ENCODE measurements at places on chromosomes 12 and 14.

DNA sequence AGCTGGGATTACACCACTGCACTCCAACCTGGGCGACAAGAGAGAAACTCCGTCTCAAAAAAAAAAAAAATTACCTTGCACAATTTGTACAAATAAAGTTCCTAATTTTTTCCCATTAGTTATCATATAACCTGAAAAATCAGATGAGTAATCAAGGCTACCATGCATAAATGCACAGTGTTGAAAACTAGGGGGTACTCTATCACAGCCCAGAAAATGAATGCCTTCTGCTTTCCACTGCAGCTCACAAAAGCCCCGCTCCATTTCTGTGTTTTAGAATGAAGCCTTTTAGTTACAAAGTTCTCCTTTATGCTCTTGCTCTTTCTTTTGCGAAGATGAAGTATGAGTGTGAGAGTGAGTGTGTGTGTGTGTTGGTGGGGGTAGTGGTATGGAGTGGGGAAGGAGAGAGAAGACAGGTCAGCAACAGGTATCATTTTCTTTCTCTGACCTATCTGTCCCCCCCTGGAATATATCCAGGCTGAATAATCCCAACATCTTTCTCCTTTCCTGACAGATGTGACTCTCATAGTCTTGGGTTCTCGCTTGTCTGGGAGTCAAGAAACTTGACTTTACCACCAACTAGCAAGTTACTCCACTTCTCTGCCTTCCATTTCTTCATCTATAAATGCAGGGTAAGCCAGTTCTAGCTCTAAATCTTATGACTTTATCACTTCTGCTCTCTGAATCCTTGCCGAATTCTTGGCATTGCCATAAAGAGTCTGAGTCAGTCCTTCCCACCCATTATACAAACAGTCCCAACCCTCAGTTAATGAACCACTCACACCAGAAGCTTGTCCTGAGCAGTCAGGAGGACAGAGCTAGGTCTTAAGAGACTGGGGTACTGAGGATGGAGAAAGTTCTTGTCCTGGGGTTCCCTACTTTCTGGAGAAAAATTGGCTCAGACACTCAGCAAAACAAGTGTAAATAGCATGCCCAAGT, 16.1 kb downstream of the BIN2 start:
- no peak for DNase-seq

DNA sequence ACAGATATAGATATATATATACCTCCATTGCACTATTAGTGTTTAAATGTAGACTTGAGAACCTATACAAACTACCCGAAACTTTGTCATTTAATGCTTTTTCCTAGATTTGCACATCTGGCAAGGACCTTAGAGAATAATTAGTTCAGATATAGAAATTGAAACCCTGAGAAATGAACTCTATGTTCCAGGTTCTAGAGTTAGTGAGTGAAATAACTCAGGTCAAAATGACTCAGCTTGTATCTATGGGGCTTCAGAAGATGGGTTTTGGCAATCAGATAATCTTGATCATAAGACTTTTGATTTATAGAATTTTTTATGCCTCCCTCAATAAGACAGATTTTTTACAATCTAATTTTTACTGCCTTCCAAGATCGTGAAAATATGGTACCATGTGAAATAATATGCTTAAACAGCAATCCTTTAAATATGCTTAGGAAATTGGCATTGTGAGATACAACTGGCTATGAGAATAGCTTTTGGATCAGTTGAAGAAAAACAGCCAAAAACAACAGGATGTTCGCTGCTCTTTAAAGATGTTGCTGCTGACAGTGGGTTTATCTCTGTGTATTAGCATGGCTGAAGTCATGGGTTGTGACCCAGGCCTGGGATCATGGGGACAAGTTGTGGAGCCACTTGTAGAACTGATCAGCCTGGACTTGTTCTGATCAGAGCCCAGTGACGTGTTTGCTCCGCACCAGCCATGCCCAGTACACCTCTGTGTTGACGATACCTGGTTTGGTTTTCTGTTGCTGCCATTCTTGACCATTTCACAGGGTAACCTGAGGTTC, 63.6 kb downstream of the TTLL5 start:
- DNase-seq = no peak

DNA sequence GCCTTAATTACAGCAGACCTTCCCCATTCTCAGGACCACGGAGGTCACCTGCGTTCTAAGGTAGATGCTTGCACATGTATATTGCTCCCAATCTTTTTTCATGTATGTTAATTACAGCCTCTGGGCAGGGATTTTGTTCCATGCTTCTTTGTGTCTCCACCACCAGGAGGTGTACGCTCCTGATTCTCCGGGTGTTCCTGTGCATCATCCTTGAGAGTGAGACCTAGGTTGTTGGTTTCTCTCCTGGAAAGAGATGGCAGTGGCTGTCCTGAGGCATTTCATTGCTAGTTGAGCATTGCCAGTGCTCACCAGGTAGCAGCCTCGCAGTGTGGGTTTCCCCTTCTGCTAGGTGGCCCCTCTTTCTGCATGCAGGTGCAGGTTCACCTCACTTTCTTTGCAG, 52.8 kb downstream of the KCNK13 start:
- DNase-seq = no peak

DNA sequence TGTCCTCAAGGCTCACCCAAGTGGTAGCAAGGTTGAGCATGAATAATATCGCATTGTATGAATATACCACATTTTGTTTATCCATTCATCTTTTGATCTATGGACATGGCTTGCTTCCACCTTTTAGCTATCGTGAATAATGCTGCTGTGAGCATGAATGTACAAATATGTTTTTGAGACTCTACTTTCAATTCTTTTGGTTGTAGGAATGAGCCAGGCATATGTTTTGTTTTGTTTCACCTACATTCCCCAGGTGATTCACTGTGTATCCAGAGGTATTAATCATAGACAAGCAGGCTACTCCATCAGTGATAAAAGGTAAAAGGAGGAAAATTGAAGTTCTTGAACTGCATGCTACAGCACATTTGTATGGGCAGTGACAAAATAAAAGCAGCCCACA, 35.8 kb downstream of the CDKL1 start:
- DNase-seq = no peak

DNA sequence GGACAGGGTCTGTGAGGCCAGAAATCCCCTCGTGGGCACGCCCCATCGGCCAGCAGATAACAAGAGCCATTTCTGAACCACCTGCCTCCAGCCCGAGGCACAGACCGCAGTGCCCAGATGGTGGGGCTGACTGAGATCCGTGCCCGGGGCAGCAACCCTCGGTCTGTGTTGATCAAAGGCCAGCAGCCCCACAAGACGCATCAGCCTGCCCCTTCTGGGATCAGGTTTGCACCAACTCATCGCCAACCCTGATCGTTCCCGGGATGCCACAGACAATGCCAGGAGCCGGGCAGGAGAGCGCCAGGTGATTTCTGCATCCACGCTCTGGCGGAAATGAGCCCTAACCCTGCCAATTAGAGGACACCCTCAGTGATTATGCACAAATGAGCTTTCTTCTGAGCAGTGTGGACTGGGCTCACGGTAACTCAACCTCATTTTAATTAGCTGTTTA, 64.5 kb downstream of the TESC start:
- no peak for DNase-seq

DNA sequence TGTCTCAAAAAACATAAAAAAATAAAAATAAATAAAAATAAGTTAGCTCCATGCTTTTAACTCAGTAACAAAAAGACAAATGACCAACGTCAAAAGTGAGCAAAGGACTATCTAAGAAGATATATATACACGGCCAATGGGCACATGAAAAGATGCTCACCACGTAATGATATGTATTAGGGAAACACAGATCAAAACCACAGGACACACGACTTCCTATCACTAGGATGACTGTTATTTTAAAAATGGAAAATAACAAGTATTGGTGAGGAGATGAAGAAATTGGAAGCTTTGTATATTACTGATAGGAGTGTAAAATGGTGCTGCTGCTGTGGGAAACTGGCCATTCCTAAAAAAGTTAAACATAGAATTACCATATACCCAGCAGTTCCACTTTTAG, 20.2 kb upstream of the P2RX7 start:
- DNase-seq = no peak

DNA sequence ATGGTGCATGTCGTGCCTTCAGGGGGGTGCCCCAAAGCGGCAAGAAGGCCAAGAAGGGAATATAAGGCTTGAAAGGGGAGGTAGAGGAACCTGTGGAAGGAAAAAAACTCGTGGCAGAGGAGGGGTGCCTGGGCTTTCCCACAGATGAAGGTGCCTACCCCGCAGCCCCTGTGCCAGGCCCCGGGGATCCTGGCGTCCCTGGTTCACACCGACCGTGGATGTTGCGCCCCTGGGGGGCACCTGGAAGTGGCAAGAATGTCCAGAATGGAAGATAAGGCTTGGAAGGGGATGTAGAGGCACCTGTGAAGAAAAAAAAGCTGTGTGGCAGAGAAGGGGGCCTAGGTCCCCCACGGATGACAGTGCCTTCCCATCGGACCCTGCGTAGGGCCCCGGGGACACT, 282.2 kb downstream of the ALG10 start:
- no peak for DNase-seq

- no peak for DNase-seq
These were observed 43.9 kb upstream of the GNPNAT1 start for GRCh38 chr14:52835122-52835903.

DNA sequence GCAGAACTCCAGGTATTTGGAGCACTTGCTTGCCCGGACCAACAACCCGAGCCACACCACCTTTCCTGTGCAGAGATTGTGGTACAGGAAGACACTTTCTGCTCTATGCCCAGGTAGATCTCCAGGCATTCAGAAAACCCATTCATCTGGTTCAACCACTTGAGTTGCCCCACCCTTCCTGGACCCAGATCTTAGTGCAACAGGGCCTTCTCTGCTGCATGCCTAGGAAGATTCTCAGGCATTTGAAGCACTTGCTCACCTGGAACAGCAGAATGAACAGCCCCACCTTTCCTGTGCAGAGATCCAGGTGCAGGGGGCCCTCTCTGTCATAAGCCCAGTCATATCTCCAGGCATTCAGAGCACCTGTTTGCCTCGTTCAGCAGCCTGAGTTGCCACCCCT, 412.8 kb upstream of the MGAT4C start:
- no peak for DNase-seq

- no peak for DNase-seq
These were observed 72.2 kb downstream of the FGD4 start for GRCh38 chr12:32471591-32472001.

DNA sequence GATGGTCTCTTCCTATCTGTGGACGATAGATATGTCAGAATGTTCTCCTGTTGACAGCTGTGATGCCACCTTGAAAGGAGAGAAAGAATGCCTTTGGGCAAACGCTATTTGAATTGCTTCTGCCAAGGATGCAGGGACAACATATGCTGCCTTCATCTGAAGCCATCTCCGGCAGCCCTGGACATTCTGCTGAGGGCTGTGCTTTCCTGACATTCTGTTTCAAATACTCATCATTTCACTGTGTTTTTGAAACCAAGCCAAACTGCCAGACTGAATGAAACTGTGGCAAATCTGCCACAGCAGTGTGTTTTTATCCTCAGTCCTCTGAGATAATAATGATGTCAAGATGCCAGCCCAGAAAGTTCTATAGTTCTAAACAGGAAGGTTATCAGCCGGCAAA, 85.8 kb upstream of the BCAT1 start:
- DNase-seq = no peak

- no peak for DNase-seq
These were observed 53.0 kb downstream of the PKP2 start for GRCh38 chr12:32843528-32844095.

- no peak for DNase-seq
These were observed 470.9 kb upstream of the CCDC196 start for GRCh38 chr14:66015071-66015780.

GRCh38 chr12:94802796-94803195, 152.4 kb upstream of the TMCC3 start:
- DNase-seq = no peak

DNA sequence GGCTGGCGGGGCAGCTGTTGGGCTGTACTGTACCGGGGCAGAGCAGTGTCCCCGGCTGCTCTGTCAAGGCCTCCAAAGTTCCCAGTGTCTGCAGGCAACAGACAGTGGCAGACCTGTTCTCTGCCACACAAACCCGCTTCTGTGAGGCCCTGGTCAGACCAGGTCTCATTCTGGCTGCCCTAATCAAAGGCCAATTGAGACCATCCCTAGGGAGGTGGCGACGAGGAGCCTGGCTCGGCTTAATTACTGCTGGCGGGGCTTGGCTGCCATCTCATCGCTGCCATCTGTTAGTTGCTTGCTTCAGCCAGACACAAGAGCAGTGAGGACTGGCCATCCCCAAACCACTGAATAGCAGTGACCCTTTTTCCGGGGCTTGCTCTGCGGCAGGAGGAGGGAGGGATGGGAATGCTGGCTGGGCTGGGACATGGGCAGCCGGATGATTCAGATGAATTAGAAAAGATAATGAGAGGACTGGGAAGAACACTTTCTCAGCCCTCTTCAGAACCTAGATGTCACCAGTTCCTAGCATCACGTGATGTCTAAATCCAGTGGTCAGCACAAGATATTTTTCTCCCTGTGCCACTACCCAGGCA, 24.5 kb downstream of the ERG28 start:
- DNase-seq = no peak

DNA sequence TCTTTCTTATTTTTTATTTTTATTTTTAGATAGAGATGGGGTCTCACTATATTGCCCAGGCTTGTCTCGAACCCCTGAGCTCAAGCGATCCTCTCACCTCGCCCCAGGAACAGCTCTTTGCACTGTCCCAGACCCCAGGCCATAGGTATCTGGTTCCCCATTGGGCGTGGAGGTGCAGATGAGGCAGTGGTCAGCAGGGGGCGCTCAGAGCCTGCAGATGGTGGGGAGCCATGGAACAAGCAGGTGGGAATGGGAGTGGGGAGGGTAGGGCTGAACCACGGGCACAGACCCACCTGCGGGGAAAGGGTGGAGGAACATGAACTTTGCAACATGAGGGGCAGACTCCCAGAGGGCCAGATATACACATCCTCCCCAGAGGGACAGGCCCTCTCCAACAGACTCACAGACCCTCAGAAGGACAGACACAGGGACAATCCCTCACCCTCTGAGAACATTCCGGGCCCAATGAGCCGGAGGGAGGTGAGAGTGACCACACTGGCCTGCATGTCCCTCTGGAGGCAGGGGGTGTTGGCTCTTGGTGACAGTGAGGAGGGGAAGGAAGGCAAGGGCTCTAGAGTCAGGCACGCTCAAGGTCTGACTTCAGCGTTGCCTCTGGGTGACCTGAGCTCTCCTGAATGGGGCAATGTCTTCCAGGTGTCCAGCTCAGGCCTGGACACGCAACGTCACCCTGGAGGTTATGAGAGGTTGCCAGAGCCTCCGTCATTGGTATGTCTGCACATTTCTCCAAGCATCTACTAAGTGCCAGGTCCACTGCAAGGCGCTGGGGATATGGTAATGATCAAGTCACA, 34.9 kb downstream of the KRT80 start:
- no peak for DNase-seq
